NB4 (cell line): ENCODE measurements at places on chromosomes 7 and 10.

DNA sequence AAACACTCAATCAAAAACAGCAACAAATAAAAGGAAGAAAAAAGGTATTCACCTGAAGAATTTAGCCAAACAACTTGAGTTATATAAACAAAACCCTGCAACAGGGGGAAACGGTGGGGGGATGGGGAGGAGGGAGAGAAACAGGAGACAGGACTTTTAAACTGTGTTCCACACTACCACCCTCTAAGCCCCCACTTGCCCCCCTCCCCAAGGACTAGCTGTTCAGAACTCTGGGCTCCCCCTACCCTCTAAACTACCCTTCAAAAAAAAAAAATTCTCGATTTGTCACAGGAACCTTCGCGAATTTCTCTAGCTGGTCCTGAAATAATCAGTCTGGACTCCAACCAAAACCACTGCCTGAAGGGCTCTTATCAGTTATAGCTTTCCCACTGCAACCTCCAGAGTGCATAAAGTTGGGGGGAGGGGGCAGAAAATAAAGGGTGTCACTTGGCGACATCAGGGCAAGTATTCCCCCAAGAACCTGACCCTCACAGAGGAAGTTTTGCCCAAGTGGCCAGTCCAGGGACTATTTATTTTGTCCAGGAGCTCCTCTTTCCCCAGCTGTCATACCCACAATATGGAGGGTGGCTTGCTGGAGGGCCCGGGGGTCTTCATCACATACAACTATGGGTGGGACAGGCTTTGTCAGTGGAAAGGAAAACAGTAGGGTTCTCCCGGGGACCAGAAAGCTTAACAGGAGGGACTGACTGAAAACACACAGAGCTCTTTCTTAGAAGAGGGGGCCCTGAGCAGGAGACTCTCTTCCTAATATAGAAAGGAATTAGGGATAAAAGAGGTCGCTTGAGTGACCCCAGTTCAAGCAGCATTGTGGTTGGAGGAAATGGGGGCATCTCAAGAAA lies 1.3 kb downstream of the UBE2H start:
- DNase-seq: peak; percentile 47

DNA sequence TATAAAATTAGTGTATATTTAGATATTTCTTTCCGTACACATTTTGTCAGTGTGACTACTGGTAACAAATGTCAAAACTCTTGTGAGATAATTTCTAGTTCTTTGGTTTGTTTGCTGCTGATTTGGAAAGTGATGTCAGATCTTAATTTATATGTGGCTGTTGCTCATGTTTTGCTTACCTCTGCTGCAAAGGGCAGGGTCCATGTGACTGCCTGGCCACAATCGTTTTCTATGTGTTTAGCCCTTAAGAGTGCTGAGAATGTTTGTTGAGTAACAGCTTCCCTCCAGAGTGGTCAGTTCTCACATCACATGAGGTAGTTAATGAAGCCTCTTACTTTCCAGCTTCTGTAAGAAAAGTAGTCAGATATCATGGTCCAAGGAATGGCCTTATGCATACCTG lies 4.2 kb downstream of the NRBF2 start:
- DNase-seq: peak; percentile 34

DNA sequence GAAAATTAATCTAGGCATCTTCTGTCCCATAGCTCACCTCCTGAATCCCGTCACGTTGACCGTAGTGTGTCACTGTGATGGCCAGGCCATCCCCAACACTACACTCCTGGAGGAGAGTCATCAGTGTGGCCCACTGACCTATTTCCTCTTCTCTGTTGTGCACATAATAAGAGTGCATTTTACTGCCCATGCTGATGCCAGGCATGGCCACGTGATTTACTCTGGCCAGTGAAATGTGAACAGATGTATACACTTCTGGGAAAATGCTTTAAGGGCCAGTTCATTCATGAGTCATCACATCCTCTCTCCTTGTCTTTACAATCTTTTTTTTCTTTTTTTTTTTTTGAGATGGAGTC lies 101.9 kb upstream of the PIP4K2A start:
- peak; percentile 11 for DNase-seq

DNA sequence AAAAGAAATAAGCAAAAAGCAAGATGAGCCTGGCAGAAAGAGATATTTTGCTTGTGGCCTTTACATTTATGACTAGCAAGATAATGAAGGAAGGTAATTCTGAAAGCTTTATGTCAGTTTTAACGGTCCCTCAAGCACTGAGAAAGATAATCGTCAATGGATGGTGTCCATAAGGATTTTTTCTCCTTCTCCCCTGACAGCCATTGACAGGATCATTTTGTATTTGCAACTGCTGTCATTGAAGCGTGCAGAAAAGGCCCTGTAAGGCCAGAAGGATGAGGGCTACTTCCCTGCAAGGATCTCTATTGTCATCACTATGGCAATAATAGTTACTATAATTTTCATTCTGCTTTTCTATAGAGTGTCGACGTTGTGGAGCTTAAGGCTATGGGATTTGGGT lies 994 bp upstream of the LRGUK start:
- DNase-seq: no peak

GRCh38 chr10:33524966-33525365 lies 190.5 kb upstream of the NRP1 start:
- DNase-seq: no peak

- DNase-seq: no peak
Measured at GRCh38 chr7:55124989-55125875, 106.4 kb downstream of the EGFR start.
